ENCODE measurements at places on chromosomes 4 and X. TPM values are rescaled to one million over a fixed set of nuclear protein-coding genes. Genes with fewer than 3 reads are reported as not detected.

Gene CHRNA9
- total RNA-seq = not detected

Gene FAT1
- total RNA-seq = 251 TPM

Gene NAT8L
- total RNA-seq = 0.17 TPM

Gene USP17L24
- not detected for total RNA-seq

Gene GNRHR
- total RNA-seq = not detected

Gene SPOCK3
- total RNA-seq = not detected

Gene BST1
- total RNA-seq = 8.7 TPM

GRCh38 chrX:109848461-109849050 lies 115.5 kb upstream of the ACSL4 start:
- DNase-seq = no peak

DNA sequence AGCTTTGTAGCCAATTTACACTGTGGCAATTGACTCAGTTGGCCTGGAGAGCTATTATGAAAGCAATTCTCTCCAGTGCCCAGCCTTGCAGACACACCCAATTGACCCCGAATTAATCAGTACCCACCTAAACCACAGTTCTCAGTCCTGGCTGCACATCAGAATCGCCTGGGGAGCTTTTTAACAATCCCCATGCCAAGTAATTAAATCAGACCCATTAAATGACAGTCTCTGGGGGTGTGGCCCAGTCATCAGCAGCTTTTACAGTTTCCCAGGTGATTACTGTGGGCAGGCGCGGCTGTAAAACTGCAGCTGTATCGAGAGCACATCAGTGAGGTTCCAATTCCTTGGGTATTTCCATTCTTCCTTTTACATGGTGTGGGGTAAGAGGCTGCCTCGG lies 460.9 kb upstream of the FAT1 start:
- DNase-seq = peak; percentile 95

DNA sequence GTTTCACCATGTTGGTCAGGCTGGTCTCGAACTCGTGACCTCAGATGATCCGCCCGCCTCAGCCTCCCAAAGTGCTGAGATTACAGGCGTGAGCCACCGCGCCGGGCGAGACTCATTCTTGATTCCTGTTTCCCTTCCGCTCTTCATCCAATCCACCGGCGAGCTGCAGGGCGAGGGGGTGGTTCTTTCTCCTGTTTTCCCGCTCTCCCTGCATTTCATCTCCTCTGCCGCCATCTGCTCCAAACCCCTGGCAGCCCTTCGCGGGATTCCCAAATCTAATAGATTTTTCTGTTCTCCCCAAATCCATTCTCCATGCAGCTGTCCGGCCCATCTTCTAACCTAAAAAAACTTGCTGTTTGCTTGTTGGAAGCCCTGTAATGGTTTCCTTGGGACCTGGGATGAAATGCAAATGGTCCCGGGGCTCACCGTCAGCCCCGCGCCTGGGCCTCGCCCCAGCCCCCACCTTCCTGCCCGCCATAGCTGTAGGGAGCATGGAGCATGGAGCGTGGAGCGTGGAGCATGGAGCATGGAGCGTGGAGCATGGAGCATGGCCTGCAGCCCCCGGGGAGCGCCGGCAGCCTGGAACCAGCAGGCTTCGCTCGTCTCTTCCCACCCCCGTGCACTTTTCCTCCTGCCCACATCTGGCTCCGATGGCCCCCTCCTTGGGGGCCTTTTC lies 1.1 kb downstream of the ZFP42 start:
- no peak for DNase-seq

- no peak for DNase-seq
These were observed 103.5 kb downstream of the FHDC1 start for GRCh38 chr4:153039542-153040185.

GRCh38 chrX:43581167-43581566 lies 74.9 kb upstream of the MAOA start:
- DNase-seq = no peak

GRCh38 chr4:173722075-173722474 lies 192.0 kb upstream of the HAND2 start:
- no peak for DNase-seq

DNA sequence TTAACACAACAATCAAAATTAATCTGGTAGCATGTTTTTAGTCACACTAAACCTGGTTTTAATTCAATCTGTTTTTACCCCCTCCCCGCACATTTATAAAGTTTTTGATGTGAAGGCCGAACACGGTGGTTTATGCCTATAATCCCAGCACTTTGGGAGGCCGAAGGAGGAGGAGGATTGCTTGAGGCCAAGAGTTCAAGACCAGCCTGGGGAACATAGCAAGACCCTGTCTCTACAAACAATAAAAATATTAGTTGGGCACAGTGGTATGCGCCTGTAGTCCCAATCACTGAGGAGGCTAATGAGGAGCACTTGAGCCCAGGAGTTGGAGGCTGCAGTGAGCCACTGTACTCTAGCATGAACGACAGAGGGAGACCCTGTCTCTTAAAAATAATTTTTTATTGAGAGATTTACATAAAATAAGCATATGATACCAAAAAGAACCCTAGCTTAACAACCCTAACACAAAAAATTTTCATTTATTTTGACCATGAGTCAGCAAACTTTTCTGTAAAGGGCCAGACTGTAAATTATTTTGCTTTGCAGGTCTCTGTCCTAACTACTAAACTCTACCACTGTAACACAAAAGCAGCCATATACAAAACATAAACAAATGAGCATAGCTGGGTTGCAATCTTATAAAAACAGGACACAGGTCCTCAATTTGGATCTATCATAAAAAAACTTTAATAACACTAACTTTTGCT lies 21.5 kb downstream of the HNRNPD start:
- DNase-seq = no peak

DNA sequence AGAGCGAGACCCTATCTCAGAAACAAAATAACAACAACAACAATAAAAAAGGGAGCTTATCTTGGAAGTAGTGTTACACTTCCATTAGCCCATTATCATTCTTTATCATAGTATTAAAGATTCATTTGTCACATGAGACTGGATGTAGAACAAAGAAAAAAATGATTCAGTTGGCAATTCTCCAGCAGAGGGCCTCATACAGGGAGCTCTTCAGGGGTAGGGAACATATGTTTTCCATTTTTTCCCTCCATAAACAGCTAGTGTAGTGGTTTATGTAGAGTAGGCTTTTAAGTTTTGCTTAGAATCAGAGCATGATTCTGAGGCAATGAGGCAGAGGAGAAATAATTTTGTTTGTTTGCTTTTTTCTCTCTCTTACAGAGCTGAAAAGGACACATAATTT lies 5.8 kb downstream of the CPE start:
- no peak for DNase-seq

DNA sequence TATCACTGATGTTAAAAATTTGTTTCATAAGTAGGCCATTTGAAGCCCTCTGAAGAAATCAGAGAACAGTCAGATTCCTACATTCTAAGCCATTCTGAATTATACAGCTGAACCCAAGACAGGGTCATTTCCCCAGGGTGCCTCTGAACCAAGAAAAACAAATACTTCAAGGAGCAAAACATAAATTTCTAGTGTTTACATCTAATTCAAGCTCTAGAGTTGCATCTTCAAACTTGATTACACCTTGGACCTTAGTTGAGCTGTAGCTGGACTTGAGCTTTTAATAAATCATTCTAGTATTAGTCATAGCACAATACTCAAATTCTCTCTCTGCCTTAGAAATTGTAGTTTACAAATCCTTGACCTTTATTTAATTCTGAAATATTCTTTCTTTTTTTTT lies 87.6 kb upstream of the IL15 start:
- no peak for DNase-seq

DNA sequence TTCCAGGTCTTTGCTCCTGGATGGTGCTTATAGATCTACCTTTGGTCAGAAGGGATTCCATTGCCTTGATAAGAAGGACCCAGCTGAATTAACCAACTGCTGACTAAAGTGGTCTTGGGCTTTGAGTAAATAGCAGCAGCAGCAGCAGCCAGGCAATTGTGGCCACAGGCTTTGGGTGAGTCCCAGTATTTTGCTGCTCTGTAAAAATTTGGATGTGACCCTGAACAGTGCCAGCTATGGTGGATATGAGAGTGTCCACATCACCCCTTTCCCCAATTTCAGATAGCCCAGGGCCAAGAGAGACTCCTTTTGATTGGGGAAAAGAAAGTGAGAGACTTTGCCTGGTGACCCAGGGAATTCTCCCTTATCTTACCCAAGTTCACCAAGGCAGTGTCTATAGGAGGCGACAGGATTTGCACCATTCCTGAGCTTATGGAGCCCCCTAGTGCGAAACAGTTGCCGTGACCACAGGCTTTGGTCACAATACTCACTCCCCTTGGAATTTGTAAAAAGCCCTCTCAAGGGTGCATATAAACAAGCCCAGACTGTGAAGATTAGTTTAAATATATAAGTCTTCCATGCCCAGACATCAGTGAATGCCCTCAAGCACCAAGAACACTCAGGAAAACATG lies 518.0 kb downstream of the TMA16 start:
- DNase-seq = peak; percentile 4

GRCh38 chr4:142512161-142512560 lies 333.9 kb downstream of the INPP4B start:
- DNase-seq = no peak

DNA sequence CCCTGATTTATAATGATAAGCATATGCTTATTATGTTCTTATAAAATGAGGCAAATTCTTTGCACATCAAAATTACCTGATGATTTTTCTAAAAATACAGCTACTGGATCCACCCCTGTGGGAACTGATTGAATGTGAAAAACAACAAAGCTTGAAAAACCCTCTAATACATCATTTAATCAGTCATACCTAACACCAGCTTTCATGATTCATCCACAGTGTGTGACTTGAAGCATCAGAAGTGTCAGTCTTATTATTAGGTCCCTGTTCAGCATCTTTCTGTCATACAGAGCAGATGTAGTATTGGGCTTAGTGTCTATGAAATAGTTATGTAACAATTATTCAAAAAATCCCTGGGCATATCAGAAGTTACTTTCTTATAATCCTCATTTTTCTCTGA lies 671.3 kb upstream of the GALNT7 start:
- peak; percentile 76 for DNase-seq

- DNase-seq = peak; percentile 1
These were observed 365.1 kb downstream of the MAGEB5 start for GRCh38 chrX:26581091-26581490.

DNA sequence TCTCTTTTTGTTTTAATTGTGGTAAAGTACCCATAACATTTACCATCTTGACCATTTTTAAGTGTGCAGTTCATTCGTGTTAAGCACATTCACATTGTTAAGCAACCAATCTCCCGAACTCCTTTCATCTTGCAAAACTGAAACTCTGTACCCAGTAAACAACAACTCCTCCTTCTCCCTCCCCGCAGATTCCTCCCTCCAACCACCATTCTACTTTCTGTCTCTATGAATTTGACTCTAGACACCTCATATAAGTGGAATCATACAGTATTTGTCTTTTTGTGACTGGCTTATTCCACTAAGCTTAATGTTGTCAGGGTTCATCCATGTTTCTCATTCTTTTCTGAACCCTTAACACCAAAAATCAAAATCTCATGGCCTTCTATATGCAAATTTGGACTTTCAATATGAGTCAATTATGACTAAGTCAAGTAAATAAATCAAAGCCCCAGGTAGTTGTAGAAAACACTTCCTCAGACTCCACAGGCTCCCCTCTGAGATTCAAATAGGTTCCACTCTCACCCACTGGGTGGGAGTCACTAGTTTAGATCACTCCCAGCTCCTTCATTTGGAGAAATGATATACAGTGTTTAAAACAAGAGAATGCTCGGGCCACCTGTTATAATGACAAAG lies 9.8 kb upstream of the RTL5 start:
- DNase-seq = no peak

GRCh38 chr4:3836406-3836755 lies 70.2 kb downstream of the ADRA2C start:
- DNase-seq = no peak

GRCh38 chrX:69150281-69150960 lies 14.8 kb downstream of the PJA1 start:
- DNase-seq = peak; percentile 39

- no peak for DNase-seq
These were observed 37.1 kb downstream of the ATOH1 start for GRCh38 chr4:93865650-93866049.

All from renal cortical epithelial cell (primary cell).